EL (cell line): ENCODE measurements at places on chromosomes 6 and 20.

DNA sequence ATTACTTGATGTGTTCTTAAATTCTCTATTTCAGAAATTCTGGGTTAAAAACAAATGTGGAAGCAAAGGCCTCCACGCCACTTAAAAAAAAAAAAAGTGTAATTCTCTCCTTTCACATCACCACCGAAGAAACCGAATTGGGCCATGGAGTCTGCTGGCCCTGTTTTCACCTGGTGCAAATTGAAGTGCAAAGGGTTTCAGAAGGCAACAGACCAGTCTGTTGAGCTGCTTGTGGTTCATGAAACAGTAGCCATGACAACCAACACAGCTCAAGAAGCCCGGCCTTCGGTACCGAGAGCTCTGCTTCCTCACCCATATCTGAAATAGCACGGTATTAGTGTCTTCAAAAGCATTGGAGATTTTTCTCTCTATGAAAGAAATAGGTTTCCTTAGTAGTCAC lies 63.1 kb downstream of the GMPR start:
- DNase-seq: no peak

DNA sequence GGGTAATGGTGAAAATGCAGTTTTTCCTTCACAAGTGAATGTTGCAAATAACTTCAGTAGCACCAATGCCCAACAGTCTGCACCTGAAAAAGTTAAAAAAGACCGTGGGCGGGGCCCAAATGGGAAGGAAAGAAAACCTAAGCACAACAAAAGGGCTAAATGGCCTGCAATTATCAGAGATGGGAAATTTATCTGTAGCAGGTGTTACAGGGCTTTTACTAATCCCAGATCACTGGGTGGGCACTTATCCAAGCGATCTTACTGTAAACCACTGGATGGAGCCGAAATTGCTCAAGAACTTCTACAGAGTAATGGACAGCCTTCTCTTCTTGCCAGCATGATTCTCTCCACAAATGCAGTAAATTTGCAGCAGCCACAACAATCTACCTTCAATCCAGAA lies 64.8 kb upstream of the SMIM8 start:
- no peak for DNase-seq

GRCh38 chr6:105985098-105985815 lies 100.9 kb upstream of the PRDM1 start:
- DNase-seq: no peak

- no peak for DNase-seq
These were observed 11.9 kb upstream of the ZFAND3 start for GRCh38 chr6:37807656-37808055.

DNA sequence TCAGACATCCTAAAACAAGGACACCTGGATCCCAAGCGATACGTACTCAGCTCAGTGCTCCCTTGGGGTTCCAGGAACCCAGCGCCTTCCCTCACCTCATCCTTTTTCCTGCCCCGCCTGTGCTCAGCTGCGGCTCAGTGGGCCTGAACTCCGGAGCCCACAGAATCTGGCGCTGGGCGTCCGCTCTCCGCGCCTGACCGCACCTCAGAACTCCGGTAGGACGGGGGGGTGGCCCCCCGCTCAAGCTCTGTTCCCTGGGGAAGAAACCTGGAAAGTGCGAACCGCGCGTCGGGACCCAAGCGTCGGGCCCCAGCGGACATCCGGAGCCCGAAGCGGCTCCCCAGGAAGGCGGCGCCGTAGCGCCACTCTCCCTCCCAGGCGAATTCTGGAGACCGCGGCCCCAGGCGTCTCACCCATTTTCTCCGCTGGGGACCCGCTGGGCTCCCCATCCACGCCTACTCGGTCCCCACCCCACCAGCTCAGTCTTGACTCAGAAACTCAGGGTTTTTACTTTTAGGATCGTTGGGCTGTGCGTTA lies 336 bp upstream of the LY6G5C start:
- DNase-seq: peak; percentile 60

- peak; percentile 76 for DNase-seq
These were observed 196.0 kb downstream of the MAFB start for GRCh38 chr20:40493071-40493470.

DNA sequence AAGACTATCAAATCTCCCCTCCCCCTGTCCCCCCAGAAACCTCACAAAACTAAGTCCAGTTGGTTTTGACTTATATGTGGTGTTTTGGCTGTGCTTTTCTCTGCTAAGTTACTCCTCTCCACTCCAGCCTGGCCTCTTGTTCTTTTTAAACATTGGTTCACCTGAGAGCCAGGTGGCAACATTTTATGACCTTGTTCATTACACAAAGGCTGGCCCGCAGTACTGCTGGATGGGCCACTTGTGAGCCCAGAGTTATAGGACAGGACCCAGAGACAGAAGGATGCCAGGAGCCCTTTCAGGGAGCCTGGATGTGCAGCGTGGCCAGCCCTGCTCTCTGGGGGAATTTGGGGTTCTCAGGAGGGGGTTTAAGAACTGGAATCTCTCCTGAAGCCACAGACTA lies 90.0 kb downstream of the RAMACL start:
- no peak for DNase-seq
